Caki2 (cell line): ENCODE measurements at places on chromosomes 5 and 9.

GRCh38 chr5:113381791-113382190 lies 53.0 kb downstream of the TSSK1B start:
- DNase-seq = no peak

GRCh38 chr9:9631284-9631683 lies 981.5 kb downstream of the PTPRD start:
- no peak for DNase-seq

DNA sequence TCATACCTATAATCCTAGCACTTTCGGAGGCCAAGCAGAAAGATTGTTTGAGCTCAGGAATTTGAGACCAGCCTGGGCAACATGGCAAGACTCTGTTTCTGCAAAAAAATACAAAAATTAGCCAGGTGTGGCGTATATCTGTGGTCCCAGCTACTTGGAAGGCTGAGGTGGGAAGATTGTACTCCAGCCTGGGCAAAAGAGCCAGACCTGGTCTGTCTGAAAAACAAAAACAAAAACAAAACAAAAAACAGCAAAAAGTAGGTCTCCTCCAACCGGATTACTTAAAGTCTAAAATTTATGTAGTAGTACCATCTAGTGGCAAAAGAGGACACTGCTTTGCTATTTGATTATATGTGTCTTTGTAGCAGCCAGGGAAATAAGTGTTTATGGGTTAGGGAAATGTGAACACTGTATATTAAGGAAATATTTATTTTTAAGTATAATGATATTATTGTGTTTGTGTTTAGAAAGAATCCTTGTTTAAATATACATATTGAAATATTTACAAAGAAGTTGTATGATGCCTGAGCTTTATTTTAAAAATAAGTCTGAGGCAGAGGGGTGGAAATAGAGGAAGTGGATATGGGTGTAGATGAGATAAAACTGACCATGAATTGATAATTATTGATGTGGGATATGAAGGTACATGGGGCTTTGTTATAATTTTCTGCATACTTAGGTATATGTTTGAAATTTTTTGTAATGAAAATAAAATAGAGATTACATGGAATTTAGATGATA lies 20.0 kb downstream of the APC start:
- DNase-seq = peak; percentile 47

DNA sequence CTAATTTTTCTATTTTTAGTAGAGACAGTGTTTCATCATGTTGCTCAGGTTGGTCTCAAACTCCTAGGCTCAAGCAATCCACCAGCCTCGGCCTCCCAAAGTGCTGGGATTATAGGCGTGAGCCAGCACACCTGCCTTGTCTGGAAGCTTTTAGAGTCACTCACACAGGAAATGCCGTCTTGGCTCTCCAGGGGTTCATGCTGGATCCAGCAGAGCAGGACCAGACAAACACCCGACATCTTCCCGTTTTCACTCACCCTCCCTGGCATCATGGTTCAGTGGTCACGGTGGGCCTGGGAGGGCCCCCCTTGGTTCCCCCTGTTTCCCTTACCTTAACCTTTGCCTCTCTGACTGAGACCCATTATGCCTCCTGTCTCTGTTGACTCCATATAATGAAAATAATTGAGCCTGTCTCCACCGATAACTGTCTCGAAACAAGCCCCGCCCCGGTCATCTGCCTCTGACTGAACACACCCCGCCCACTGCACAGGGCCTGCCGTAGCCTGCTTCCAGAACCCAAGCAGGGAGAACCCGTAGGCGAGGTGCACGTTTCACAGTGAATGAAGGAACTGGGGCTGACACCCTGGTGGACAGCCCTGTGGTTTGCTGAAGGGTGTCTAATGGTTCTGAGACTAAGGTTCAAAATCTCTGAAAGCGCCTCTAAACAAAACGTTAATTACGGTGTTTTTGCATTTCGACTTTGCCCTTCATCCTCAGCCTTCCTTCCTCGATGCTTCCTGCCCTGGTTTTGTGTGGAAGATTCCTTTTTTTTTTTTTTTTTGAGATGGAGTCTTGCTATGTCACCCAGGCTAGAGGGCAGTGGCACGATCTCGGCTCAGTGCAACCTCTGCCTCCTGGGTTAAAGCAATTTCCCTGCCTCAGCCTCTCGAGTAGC lies 39.7 kb upstream of the SPRY4 start:
- DNase-seq = peak; percentile 90

DNA sequence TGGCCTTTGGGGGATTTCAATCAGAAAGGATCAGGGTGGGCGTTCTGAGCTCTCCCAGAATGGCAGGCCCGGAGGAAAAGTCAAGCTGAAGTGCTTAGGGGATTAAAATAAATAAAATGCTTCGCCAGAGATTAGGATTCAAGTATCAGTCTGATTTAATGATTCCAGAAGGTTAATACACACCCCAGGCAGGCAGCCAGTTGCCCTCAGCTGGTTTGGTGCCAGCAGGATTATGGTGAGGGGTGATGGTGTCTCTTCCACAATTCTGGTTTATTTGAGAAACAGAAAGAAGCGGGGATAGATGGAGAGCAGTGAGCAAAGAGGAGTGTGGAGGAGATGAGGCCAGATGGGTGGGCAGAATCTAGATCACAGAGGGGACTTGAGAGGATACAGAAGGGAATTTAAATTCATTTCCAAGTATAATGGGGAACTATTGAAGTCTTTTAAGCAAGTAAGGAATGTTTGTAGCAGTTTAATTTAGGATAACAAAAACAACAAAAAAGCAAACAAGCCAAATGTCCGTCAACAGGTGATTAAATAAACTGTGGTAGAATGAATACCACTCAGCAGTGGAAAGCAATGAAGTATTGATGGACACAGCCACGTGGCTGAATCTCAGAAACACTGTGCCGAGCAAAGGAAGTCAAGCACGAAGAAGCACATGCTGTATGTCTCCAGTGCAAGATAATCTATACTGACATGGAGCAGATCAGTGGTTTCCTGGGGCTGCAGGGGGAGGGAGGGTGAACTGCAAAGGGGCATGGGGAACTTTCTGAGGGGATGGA lies 297.7 kb downstream of the MSX2 start:
- no peak for DNase-seq

- DNase-seq = no peak
These were observed 75.8 kb upstream of the IER5L start for GRCh38 chr9:129253803-129254381.

DNA sequence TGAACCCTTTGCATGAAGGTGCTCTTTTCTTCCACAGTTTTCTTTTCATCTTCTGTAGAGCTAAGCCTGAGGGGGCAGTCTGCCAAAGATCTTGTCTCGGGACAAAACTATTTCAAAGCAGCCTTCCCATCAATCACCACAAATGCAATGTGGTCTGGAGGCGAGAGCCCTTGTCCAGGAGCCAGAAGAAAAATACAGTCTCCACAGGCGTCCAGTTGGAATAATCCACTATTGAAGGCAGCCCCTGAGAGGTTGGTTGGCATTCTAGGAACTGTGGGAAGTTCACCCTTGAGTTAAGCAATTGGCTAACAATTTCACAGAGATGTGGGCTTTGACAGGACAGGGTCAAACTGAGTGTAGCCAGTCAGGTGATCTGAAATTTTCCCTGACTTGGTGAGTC lies 72.0 kb downstream of the SEMA6A start:
- DNase-seq = peak; percentile 6

DNA sequence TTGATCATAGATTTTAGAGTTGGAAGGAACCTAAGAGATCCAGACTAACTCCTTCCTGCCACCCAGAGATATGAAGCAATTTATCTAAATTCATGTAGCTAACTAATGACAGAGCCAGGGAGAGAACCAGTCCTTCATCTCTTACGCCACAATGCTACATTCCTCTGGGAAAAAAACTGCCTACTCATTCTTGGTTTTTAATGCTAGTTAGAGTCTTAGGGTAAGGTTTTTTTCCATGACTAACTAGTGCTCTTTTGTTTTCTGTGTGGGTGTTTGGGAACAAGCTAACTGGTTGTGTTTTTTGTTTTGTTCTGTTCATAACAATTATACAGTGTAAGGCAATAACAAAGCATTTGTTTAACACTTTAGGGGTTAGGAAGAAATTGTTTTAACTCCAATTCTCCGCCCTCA lies 52.4 kb downstream of the SLC44A1 start:
- DNase-seq = peak; percentile 83

DNA sequence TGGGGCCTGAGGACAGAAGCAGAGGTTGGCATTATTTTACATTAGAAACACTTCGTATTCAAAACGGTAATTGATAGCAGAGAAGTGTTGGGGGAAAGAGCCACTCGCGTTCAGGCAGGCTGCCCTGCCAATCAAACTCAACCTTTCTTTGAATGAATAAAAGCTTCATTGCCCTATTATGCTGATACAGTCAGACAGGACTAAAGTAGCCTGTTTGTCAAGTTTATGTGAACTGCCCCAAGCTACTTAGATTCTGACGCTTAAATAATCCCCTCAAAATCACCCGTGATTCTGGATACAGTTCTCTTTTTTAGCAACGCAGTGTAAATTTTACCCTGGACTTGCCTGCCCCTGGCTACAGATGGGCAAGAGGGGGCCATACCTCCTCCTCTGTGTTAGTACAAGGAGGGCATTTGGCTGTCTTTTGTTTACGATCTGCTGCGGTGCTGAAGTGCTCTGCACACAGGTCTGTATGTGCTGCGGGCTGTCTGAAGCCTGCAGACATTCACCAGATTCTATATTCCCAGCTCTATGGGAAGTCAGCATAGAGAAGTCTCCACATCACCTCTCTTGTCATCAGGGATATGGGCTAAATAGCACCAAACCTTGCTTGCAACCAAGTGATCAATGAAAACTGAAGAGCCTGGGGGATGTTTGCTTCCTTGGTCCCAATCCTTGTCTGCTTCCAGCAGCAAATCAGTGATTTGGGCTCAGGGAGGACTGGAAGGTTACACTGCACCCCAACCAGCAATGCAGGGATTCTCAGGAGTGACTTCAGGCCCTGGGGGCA lies 218.4 kb downstream of the EBF1 start:
- no peak for DNase-seq

DNA sequence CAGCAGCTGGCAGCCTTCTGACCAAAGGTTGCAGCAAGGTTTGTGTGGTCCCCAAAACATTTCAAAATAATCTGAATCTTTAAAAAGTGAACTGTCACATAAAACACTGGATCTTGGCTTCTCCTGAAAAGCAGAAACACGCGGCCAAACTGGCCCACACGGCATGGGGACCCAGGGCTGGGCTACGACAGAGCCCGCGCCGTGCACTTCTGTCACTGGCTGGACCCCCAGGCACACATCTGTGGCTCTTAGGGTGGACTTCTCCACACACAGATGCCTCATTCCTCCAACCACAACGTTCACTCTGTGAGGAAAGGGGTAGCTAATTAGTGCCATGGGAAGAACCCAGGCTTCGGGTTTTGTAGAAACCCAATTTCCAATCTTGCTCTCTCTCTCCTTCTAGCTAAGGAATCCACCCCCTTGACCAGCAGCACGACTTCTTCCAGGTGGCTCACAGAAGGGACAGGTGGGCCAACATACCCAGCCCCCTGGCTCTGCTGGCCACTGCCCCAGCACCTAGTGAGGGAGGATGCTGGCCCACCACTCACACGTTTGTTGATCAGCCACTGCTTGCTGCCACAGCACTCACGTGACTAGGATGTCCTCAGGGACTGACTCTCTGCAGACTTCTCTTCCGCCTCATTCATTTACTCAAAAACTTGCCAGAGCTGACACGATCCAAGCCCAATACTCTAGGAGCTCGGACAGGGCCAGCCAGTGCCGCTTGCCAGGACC lies 17.9 kb downstream of the LMAN2 start:
- no peak for DNase-seq

GRCh38 chr9:69174616-69175463 lies 763 bp downstream of the TJP2 start:
- peak; percentile 81 for DNase-seq

GRCh38 chr9:120258096-120258495 lies 321.9 kb downstream of the CDK5RAP2 start:
- DNase-seq = no peak

DNA sequence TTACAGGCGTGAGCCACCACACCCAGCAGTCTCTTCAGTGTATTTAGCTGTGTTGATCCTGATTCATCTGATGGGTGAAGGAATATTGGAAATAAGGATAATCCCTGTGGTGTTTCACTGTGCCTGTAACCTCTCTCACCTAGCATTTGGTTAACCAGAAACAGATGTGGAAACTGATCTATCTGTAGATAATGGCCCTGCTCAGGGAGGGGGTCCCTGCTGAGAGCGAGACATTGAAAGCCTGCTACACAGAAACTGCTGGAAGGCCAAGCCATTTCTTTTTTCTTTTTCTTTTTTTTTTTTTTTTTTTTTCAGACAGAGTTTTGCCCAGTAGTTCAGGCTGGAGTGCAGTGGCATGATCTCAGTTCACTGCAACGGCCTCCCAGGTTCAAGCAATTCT lies 28.4 kb downstream of the QRFP start:
- no peak for DNase-seq

DNA sequence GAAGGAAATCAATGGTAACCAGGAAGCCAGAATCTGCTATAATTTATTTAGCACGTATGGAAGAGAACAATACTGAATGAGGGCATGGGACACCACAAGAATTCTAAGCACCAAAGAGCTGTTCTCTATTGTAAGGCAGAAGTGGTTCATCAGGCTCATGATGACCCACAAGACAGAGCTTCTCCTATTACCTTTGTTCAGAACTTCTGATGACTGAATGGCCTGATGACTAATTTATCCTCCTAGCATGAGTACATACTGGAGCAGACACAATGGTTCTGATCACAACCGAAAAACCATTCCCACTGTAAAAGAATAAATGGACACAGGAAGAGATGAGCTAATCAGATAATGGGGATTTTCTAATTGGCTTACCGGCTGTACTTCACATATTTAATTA lies 329.8 kb upstream of the PDE4D start:
- DNase-seq = no peak

DNA sequence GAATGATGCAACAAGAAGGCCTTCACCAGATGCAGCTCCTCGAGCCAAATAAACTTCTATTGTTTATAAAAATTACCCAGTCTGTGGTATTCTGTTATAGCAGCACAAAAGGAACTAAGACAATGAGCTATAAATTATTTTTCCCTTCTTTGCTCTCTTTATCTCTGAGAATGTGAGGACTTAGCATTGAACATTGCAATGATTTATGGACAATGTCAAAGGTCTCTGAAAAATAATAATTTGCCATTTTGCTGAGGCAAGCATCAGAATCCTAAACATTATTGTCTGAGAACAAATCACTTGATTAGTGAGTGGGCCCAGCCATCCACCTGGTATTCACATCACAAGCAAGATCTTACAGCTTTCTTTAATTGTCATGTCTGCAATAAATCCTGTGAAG lies 95.4 kb upstream of the SSBP2 start:
- DNase-seq = no peak

- DNase-seq = peak; percentile 48
These were observed 109.8 kb upstream of the NMUR2 start for GRCh38 chr5:152514827-152515397.

DNA sequence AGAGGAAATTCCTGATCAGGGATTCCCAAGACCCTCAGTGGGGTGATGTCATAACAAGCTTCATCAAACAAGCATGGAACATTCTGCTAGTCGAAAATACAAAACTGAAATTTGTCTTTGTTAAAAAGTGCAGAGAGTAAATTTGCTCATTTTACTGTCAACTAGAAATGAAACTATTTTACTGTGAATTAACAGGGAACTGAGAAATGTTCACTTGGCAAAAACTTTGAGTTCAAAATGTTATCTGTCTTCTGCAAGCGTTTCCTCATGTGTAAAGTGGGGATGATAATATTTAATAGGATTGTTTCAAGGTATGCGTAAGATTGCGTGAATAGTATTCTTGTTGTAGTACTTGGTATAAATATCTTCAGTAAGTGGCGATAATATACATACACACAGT lies 45.4 kb downstream of the ALDH1A1 start:
- DNase-seq = no peak

- no peak for DNase-seq
These were observed 66.1 kb downstream of the FBXL17 start for GRCh38 chr5:108315829-108316228.

GRCh38 chr9:121652021-121652837 lies 795 bp downstream of the DAB2IP start:
- no peak for DNase-seq
